NCI-H510A treated with DMSO at 0.1 percent for 48 hours (cell line): ENCODE measurements at places on chromosomes 11 and 22.

DNA sequence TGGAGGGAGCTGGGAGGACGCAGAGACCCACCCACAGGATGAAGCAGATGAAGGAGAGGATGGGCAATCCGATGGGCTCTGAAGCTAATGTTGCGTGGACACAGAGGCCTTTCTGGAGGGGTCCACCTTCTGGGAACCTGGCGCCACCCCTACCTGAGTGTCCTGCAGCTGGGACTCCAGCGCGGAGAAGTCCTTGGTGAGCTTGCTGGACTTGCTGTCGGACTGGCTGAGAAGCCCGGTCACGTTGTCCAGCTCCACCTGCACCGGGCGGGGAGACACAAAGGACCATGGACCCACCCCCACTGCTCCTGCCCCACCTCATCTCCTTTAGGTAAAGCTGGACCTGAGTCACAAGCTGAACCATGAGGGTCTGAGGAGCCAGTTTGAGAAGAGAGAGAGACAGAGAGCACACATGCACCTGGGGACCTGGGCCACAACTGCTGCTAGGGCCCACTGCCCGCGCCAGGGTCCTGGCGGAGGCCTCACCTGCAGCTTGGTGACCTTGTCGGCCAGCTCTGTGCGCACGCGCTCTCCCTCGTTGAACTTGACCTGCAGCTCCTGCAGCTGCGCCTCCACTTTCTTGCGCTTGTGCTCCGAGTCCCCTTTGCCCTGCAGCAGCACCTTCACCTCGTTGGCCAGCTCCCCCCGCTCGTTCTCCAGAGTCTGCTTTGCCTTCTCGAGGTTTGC, 40.8 kb downstream of the APOL1 start:
- DNase-seq = no peak

- DNase-seq = no peak
These were observed 43.6 kb downstream of the XRRA1 start for GRCh38 chr11:74905326-74905725.

GRCh38 chr11:122383186-122383585, 267.2 kb upstream of the BLID start:
- no peak for DNase-seq

DNA sequence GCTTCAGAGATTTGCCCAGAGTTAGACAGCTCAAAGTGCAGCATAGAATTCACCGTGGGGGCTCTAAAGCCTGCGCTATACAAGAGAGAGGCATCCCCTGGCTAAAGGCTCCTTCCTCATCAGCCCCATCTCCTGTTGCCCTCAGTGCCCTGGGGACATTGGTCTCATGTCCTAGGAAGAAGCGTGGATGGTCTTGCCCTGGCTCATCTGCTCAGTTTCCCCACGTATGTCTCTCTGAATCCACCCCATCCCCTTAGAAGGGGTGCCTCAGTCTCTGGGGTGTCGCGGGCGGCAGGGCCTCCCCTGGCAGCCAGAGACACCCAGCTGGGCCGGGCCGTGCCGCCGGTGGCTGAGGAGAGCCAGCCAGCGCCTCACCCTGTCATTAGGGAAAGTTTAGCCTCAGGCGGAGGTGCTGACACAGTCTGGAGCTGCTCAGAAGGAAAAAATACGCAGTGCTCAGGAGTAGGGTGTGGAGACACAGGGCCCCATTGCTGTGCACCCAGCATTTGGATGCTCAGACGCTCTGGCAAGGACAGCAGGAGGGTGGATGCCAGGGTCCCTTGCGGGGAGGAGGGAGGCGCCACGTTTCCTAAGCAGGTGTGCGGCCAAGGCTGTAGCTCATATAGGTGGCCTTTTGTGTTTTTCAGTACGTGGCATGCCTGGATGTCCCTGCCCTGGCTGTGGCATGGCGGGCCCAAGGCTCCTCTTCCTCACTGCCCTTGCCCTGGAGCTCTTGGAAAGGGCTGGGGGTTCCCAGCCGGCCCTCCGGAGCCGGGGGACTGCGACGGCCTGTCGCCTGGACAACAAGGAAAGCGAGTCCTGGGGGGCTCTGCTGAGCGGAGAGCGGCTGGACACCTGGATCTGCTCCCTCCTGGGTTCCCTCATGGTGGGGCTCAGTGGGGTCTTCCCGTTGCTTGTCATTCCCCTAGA, 1.3 kb downstream of the SLC39A13 start:
- no peak for DNase-seq

- peak; percentile 57 for DNase-seq
These were observed 53.7 kb downstream of the DSCAML1 start for GRCh38 chr11:117743121-117743815.

GRCh38 chr22:42685941-42686653, 34.6 kb downstream of the A4GALT start:
- peak; percentile 10 for DNase-seq

DNA sequence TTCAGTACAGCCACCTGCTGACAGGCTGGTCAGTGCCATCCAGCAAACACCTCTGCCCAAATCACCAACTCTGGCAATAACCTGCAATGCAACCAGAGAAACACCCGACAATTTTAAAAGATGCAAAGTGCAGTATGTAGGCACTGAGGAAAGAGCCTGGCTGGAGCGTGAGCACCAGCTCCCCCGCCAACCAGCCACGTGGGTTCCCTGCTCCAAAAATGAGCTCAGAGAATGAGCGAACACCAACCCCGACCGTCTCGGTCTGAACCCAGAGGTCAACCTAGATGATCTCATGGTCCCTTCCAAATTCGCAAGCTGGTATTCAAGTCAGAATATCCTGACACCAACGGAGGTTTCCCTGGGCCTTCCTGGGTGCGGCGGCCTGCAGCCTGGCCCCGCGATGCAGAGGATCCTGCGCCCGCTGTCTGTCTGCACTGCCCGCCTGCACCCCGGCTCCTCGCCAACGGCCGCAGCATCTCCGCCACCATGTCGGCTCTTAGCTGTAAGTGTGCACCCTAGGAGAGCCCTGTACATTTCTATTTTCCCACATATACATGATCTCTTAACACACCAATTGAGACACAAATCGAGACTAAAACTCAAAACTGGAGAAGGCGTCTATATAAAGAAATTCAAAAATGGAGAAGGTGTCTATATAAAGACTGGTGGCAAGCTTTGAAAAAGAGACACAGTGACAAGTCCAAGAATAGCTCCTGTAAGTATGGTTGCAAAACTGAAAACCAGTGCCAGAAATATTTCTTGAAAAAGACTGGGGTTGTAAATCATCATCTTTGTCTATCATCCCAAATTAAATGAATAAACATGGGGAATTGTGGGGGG, 22.8 kb downstream of the TMEM184B start:
- no peak for DNase-seq

DNA sequence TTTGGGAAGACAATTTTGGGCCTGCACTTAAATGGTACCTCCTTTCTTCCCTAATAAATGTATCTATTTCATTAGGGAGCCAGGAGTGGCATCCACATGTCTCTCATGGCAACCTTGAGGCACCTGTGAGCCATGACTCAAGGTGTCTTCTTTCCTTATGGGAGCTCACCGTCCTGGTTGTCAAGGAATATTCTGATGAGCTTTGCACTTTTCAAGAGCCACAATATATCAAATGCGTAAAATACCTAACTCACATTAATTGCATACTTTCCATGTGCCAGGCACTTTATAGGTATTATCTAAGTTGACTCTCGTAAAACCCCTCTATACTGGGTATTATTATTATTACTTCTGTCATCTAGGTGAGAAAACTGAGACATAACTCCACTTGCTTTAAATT, 32.5 kb downstream of the MUC15 start:
- no peak for DNase-seq
